ENCODE measurements at places on chromosomes 5 and 9.

DNA sequence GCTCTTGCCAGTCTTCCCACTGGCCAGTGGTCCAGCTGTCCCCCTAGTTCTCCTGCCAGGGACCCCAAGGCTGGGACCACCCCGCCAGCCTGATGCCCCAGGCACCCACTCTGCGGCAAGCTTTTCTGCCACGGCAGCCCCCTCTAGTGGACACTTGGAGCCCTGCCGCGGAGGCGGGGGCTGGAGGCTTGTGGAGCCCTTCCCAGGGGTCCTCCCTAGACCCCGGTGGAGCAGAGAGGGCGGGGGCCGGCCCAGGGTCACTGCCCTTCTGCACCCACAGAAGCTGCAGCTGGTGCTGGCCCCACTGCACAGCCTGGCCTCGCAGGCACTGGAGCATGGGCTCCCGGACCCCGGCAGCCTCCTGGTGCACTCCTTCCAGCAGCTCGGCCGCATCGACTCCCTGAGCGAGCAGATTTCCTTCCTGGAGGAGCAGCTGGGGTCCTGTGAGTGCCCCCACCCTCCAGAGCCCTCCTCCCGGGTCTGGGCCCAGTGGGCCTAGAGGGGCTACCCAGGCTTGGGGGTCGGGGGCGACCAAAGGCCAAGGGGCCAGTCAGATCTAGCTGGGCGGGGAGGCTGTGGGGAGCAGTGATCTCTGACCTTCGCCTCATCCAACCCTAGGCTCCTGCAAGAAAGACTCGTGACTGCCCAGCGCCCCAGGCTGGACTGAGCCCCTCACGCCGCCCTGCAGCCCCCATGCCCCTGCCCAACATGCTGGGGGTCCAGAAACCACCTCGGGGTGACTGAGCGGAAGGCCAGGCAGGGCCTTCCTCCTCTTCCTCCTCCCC is 9.1 kb downstream of the EGFL7 start:
- DNase-seq: no peak

DNA sequence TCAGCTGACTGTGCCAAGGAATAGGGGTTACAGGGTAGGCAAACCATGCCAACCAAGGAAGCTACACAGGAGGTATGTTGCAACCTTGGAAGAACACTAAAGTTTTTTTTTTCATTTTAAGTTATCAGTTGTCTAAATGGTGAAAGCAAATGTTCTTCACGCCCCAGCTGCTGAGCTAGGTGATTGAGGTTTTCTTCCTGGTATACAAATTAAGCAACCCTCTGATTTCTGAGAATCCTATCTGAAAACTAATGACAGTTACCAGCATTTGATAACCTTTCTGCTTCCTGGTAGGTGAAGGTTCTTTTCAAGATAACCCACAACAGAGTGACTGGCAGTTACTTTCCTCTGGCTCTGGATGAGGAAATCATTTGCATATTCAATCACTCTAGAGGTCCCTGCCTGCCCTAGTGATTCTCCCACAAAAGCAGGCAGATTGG is 194.9 kb downstream of the ATP10B start:
- DNase-seq: no peak

DNA sequence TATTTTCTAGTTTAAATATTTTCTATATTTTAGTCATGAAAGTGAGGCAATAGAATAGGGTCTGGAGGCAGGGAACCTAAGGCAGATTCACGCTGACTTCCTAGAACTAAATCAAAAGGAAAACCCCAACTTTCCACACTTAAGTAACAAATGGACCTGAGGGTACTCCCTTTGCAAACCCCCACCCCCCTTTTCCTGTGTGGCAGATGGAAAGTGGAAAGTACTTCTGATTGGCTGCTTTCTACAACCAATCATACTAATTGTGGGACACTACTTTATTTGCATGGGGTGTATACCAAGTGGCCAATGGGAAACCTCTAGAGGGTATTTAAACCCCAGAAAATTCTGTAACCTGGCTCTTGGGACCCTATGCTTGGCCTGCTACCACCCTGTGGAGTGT is 4.8 kb upstream of the CENPH start:
- no peak for DNase-seq

DNA sequence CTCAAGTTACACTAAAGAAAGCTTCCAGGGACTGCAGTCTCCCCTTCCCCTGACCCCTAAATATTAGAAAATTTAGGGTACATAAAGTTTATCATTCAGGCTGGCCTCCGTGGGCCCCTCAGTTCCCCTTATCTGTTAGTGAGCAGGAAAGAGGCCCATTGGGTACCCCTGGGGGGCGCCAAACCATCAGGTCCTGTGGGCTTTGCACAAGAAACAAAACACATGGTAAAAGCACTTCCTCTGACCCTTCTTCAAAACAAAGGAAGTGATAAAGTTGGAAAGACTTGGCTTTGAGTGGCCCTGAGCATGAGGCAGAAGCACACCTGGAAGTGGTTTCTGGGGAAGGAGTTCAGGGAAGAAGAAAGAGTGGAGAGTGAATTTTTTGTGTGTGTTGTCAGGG is 213.0 kb downstream of the SMARCA2 start:
- peak; percentile 37 for DNase-seq

DNA sequence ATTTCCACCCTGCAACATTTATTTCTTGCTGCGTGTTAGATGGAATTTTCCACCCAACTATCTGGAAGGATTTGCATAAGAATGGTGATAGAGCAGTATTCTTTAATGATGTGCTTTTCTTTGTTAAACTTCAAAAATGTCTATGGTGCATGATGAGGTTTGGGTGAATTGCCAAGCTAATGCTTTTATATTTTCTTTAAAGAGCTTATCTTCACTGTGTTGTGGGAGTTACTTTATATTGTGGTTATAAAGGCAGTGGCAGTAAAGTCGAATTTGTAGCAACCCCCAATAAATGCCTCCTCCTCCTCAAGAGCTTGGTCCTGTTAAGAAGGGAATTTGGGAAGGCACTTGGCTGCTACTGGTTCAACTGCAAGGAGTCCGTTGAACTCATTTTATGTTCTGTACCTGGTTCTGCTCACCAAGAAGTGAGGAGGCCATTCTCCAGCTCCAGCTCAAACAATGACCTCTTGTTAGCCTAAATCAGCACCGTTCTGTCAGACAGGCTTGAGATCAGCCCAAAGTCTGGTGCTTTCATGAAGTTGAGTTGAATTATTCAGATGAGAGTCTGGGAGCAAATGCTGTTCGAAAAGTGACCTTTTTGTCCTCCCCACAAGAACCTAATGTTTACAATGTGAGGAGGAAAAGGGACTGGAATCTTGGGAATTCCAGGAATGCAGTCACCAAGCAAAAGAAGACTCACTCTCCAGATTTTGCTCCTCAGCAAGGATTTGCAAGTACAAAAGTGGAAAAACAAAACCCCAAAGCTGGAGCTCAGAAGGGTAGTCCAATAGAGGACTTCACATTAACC is 217.0 kb downstream of the TMEM38B start:
- peak; percentile 77 for DNase-seq

DNA sequence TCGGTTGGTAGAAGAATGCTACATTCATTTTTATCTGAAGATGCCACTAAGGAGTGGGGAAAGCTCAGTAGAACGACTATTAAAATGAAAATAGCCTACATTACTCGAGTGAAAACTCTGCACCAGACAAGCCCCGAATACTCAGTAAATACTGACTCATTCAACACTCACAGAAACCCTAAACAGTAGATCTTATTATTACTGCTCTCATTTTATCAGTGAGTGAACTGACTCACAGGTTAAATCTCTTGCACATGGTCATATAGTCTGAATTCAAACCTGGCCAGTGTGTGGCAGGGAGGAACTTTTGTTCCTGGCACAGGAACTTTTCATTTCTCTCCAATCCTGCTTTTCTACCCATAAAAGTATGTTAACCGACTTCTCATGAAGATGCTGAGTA is 9.6 kb upstream of the PAPPA start:
- DNase-seq: peak; percentile 87
